ENCODE measurements at places on chromosomes 1 and 21. TPM values are rescaled to one million over a fixed set of nuclear protein-coding genes. Genes with fewer than 3 reads are reported as not detected.

Gene CHRM3
- total RNA-seq, result not detected

Gene KLHL21
- total RNA-seq, result 22.8 TPM

Gene EPHA10
- not detected for total RNA-seq

Gene CHI3L2
- 27.0 TPM for total RNA-seq

Gene KCNJ9
- total RNA-seq, result not detected

Gene EFNA3
- total RNA-seq, result 5.5 TPM

Gene KISS1
- total RNA-seq, result not detected

DNA sequence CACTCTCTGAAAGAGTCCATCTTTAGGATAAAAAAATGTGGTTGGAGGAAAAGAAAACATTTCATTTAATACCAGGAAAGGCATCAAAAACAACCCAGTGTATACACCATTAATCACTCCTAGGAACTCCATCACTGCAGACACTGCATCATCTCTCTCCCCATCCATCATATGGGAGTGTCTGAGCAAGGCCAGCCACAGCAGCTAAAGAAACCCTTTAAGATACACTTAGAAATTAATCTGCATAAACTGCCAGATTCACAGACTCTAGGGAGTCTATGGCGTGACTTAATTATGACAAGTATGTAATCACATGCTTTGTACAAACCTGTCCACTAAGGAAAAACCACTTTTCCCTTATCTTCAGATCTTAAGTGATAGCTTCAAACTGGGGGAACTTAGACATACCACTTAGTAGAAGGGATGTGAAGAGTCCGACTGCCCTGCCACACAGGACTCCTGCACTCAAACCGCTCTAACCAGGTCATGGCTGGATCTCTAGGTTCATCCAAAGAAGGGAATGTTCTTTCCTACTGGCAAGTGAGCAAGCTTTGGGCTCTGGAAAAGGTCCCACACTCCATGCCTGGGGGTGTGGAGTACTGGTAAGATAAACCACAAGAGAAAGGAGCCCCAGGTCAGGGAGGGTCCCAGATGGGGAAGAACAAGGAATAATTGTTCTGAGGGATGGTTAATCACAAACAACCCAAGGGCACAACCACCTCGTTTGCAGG, 61.0 kb upstream of the C8B start:
- no peak for DNase-seq

- no peak for DNase-seq
These were observed 18.2 kb upstream of the LHX4 start for GRCh38 chr1:180211860-180212229.

DNA sequence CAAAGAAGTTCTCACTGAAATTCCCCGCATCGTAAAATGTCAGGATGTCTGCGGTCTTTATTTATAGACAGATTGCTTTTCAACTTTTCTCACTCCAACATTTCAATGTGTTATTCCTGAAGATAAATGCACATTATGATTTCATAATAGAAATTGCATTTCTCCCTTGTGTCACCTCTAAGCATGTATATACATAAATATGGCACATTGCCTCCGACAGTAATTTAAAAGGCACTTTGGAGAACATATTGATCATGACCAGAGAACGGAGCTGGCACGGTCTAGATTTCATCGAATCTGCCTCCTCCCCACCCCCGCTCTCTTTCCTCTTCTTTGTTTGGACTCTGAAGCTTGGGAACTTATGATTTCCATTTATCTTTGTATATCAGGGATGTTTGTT, 54.9 kb upstream of the IGSF21 start:
- DNase-seq, result no peak

DNA sequence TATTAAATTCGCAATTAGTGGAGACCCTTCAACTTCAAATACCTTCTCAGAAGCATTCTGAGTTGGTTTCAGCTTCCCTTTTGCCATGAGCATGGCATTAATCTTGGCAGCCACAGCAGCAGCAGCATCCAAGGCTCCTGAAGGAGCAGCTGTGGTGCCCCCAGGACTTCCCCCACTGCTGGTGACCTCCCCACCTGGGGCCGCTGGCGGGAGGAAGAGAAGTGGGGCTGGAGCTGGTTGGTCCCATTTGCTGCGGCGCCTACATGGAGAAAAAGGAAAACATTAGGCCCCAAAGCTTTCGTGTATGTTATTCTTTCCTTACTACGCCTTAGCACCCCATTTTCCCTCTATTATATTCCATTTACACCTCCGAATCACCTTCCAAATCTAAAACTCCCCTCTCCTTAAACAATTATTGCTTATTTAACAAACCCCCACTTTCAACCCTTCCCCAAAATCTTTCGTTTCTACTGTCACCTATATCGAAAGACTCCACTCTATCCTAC, 569 bp downstream of the KHDC4 start:
- no peak for DNase-seq

GRCh38 chr1:186708694-186709097, 28.5 kb upstream of the PTGS2 start:
- DNase-seq, result no peak

- DNase-seq, result no peak
These were observed 9.9 kb downstream of the TTC3 start for GRCh38 chr21:37082856-37083528.

DNA sequence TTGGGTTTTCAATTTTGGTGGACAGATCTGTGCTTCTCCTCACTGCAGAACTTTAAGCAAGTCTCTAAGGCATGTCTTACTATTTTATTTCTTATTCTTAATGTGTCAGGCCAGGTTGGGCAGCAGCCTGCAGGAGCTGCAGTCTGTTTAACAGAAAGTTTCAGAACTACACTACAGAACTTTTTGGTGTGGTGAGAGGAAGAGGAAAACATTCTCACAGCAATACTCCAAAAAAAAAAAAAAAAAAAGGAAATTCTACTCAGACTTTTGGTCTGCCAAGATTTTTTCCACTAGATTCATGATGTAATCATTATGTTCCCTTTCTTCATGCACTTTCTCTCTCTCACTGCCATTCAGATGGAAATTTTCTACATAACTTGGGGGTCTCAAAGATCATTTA, 255.2 kb downstream of the COL11A1 start:
- DNase-seq, result no peak

DNA sequence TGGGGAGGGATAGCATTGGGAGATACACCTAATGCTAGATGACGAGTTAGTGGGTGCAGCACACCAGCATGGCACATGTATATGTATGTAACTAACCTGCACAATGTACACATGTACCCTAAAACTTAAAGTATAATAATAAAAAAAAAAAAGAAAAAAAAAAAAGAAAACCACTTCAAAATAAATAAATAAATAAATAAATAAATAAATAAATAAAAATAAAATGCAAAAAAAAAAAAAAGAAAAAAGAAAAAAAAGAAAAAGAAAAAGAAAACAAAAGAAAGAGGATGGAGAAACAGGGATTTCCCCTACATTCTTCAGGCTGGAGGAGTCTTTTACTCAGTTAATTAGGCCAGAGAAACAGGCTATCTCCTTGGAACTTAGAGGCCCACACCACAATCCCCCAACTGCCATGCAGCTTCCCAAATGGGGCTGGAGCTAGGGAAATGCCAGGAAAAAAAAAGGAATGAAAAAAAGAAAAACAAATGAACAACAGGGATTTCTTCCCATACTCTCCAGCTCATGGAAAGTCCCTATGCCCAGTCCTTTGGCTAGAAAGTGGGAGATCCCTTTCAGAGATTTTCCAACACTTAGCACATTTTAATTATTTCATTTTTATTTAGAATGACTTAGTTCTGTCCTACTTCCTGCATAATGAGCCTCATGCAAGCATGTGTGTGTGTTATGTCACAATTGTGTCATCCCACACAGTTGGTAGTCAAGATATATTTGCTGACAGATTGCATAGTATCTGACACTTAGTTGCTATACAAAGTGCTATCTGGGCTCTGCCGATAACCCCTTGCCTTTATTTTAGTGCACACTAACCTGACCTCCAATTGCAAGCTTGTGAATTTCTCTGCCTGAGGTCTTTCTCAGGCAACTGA, 486.4 kb downstream of the PLPP3 start:
- DNase-seq, result no peak

GRCh38 chr1:14937288-14937949, 216.1 kb upstream of the TMEM51 start:
- no peak for DNase-seq

- DNase-seq, result no peak
These were observed 37.2 kb upstream of the CITED4 start for GRCh38 chr1:40899230-40899870.

- DNase-seq, result no peak
These were observed 346.9 kb upstream of the DAB1 start for GRCh38 chr1:57770772-57771171.

DNA sequence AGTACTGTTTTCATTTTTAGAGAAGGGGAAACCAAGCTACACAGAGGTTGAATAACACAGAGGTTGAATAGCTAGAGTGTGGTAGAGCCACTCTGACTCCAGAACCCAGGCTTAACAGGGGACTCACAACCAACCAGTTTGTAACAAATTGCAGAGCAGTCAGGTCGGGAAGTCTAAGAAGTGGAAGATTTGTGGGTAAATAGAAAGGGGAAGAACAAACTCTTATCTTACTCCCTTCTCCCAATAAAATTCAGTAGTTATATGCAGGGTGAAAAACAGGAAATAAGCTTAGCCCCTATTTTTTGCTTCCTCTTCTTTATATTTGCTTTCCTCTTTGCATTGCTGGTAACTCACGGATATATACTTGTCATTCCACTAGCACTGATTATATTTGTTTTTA, 23.2 kb downstream of the CDC42 start:
- DNase-seq, result no peak

DNA sequence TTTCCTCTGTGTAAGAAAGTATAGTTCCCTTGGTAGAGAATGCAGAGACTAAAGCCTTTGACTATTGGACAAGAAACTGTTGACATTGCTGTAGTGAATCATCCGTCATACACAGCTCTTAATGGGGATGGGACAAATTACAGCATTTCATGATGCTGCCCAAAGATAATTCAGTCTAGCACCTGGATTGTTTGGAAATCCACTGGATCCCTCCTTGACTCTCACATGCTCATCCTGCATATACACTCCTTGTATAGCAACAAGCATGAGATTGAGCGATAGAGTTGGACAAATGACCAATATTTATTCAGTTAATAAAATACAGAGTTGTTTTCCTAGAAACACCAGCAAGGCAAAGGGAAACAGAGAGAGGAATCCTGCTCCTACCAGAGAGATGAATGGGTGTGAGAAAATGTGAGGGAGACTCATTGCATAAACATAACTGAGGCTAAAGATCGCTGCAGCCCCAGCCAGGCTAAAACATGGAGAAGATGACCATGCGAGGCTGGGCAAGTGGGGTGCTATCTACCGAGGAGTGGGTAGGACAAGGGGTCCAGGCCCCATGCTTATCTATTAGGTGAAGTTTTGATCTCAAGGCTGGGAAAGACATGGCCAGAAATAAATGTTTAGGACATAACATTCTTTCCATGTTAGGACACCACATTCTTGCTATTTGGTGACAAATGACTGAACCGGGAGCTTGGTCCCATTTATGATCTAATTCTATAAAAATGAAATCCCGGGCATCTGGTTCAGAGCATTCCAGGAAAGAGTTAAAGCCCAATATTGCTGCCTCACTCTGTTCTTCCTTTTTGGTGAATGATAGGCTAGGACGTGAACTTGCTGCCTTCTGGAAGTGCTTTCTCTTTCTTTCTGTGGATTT, 153.2 kb downstream of the TGFB2 start:
- no peak for DNase-seq

GRCh38 chr1:3005771-3006170, 15.5 kb upstream of the ACTRT2 start:
- no peak for DNase-seq

- DNase-seq, result no peak
These were observed 16.8 kb downstream of the RRP1 start for GRCh38 chr21:43806017-43806710.

GRCh38 chr21:25756190-25756932, 21.6 kb downstream of the GABPA start:
- DNase-seq, result no peak

DNA sequence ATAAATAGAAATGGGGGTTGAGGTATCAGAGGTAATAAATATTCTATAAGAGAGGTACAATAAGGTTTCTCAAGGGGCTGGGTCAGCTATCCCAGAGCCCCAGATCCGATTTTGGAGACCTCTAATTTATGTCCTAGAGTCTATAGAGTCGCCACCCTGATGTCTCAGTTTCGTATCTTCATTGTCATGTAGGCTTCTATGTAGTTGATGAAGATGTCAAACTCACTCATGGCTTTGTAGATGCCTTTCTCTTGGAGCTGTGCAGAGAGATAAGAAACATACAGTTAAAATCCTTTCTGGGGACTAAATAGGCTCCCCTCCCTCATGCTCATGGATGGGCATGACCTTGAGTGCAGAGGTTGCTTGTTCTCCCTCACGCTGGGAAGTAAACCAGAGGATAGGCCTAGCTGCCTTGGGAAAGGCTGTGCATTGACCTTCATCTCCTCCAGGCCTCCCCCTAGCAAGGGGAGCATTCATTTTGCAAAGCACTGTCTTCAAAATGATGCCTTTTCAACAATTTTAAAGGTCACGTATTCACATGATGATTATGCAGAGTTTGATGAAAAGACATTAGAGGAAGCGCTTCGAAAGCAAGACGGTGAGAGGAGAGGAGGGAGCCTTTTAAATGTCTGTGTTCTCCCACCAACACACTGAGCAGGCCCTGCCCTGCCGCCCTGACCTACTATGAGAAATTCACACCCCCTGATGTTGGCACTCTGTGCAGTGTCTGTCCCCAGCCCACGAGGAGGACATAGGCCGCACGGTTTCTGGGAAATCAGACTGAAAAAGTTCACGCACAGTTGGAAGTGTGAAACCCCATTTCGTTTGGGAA, 1.9 kb upstream of the IL19 start:
- DNase-seq, result no peak

DNA sequence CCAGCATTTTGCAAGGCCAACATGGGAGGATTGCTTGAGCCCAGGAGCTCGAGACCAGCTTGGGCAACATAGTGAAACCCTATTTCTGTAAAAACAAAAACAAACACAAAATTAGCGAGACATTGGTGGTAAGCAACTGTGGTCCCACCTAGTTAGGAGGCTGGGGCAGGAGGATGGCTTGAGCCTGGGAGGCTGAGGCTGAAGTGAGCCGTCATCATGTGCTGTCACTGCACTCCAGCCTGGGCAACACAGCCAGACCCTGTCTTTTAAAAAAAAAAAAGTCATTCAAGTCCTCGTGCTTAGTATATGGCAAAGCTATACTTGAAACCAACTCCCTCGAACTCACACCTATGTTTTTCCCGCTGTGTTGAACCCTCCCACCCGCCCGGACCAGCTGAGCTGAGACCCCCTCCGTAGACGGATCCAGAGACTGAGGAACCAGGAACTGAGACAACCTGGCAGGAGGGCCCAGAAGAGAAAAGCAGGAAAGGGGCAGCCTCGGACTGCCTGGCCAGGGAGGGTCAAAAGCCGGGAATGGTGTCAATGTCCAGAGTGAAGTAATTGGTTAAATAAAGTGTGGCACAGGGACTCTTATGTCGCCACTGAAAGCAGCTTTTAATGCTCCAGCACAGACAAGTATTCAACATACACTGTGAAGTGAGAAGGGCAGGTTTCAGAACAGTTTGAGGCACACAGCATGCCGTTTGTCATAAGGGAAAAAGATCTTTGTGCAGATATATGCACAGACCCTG, 32.8 kb upstream of the CASZ1 start:
- no peak for DNase-seq

DNA sequence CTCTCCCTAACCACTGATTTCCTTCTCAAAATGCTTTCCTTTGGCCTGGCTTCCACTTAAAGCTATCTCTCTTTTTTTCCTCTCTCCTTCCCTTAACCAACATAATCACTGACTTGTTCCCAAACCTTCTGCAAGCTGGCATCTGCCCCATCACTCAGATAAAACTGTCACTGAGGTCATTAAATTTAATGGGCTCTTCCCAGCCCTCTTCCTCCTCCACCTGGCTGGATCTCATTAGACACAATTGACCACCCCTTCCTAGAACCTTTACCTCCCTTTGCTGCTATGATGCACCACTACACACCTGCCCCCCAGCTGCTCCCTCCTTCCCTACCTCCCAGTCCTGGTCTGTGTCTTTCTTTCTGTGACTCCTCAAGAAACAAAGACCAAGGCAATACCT, 44.0 kb upstream of the GJB5 start:
- no peak for DNase-seq
